ENCODE measurements at places on chromosomes 4 and X.

DNA sequence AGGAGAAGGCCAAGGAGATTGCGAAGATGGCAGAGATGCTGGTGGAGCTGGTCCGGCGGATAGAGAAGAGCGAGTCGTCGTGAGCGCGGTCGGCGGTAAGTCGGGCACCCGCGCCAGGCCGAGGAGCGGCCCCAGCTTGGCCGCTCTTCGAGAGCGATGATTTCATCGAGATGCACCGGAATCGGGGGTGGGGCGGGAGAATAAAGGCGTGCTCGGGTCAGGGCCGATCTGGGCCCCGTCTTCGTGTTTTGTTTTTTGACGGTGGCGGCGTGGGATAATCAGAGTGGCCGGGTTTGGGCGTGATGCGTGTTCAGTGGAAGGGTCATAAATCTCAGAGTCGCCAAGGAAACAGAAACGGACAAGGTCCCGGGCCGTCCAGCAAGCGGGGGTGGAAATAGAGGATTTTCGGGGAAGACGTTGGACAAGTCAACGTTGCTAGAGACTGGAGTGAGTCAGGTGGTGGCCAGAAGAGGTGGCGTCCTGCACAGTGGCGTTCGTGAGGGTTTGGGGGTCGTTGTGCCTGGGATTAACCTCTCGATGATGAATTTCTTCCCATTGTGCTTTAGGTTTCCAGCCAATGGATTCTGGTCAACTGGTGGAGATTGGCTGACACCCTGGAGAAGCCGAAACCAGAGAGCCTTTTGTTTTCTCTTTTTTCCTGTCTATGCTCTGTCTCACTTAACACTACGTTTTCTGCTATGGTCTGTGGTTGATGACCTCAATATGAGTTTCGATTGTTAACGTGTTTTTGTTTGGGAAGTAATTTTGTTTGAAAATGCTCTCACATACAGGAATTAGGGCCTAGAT is 882 bp downstream of the MRFAP1 start:
- no peak for DNase-seq

DNA sequence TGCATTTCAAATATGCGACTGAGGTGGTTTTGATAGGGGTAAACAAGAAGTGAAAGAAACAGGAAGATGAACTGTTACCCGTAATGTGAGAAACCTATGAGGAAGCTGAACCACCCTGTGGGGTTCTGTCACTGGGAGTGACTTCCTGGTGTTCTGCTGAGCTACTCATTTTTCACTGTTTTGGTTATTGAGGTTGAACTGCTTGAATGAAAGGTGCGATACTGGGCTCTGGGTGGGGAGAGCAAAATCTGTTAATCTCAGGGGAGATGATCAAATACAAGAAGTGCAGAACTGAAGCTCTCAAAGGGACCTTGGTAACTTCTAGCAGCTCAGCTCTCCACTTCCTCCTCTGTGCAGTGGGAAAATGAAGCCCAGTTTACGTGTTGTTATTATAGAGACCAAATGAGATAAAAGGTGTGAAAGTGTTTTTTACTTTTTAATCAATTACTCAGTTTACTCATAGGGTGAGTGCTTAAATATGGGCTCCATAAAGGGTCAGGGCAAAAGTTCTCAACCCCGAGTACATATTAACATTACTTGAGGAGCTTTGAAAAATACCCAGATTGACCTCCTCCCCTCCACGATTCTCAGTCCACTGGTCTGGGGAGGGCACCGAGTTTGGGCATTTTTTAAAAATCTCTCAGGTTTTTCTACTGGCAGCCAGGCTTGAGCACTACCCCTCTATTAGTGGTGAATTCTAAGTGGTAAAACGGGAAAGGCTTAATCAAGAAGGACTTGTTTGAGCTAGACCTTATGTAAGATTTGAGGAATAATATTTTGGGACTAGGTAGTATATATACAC is 66.7 kb downstream of the COQ2 start:
- DNase-seq, result no peak

DNA sequence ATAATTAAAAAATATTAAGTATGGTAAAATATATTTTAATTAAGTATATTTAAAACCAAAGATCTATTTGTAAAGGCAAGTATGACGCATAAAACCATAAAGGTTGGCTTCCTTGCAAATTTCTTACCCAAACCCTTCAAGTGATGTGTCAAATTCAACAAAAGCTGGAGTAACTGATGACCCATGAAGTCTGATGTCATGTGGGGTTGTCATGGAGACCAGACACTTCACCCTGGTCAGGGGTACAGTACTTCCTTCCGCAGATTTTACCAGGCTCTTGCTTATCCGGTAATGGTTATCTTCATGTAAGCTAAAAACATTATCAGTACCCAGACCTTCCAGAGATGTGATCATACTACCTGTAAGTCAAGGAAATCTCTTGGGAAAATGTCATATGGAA is 170.1 kb downstream of the WDFY3 start:
- DNase-seq, result no peak

DNA sequence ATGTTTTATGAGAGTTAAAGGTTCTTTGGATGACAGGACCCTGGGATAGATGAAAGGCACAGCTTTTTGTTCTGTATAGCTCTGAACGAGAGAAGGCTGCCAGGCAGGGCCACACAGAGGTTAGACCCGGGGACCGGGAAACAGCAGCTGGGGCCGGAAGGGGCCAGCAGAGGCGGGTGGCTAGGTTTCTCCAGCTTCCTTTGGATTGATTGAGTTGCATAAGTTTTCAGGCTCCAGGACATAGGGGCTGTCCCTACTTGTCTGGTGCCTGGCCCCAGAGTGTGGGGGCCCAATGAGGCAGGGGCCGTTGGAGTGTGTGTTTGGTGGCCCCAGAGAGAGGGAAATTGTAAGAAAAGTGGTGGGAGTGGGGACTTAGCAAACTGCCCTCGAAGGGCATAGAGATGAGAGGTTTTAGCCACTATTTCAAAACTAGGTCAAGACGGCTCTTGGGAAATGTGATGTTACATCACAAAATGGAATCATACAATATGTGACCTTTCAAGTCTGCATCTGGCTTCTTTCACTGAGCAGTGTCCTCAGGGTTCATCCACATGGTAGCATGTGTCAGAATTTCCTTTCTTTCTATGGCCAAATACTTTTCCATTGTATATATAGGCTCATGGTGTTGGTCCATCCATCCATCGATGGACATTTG is 3.7 kb downstream of the ZFP92 start:
- DNase-seq, result no peak

DNA sequence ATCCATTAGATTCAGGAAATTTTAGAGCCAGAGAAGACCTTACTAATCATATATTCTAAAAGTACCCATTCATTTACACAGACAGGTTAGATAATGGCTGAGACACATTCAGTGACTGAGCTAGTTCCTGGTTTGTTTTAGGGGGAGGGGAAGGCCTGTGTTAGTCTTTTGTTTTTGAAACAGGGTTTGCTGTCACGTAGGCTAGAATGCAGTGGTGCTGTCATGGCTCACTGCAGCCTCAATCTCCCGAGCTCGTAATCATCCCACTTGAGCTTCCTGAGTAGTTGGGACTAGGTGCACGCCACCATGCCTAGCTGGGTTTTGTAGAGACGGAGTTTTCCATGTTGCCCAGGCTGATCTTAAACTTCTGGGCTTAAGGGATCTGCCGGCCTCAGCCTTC is 10.1 kb downstream of the RBPJ start:
- no peak for DNase-seq

- DNase-seq, result no peak
Observed at GRCh38 chr4:153579410-153579809, 104.7 kb upstream of the TLR2 start.

- DNase-seq, result no peak
Observed at GRCh38 chrX:22247169-22247568, 25.5 kb upstream of the CBLL2 start.
